ENCODE measurements at places on chromosomes 2 and 18.

- no peak for DNase-seq
These were observed 260.8 kb downstream of the CBLN2 start for GRCh38 chr18:72283148-72283925.

GRCh38 chr2:225041851-225042799, at the start of gene DOCK10:
Gene DOCK10, minus strand, starts transcription at chr2:225042468. Its CDS starts 94 bp downstream, at chr2:225042374.
- DNase-seq, result no peak

GRCh38 chr2:51673628-51674027, 641.7 kb upstream of the NRXN1 start:
- DNase-seq, result no peak

GRCh38 chr2:69059731-69060290, 46.8 kb downstream of the ANTXR1 start:
- DNase-seq, result no peak

Data from AG04450 (cell line).